AG04449 (cell line): ENCODE measurements at places on chromosomes 2 and 18.

- no peak for DNase-seq
Observed at GRCh38 chr2:218095853-218096252, 26.8 kb downstream of the RUFY4 start.

DNA sequence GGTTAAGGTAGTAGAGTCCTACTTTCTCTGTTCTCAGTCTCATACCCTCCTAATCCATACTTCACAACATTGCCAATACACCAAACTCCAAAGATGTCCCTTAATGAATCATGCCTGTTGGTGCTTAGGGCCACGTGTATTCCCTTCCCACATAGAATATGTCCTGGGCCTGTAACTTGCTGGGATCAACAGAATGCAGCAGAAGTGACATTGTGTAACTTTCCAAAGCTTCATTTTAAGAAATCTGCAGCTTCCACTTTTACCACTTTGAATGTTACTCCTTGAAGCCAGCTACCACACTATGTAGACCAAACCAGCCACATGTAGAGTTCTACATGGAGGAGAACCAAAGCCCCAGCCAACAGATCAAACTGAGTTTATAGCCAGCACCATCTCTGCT, 58.5 kb upstream of the ARHGAP15 start:
- DNase-seq = no peak

- DNase-seq = no peak
Observed at GRCh38 chr2:180695586-180696401, 284.6 kb upstream of the UBE2E3 start.

DNA sequence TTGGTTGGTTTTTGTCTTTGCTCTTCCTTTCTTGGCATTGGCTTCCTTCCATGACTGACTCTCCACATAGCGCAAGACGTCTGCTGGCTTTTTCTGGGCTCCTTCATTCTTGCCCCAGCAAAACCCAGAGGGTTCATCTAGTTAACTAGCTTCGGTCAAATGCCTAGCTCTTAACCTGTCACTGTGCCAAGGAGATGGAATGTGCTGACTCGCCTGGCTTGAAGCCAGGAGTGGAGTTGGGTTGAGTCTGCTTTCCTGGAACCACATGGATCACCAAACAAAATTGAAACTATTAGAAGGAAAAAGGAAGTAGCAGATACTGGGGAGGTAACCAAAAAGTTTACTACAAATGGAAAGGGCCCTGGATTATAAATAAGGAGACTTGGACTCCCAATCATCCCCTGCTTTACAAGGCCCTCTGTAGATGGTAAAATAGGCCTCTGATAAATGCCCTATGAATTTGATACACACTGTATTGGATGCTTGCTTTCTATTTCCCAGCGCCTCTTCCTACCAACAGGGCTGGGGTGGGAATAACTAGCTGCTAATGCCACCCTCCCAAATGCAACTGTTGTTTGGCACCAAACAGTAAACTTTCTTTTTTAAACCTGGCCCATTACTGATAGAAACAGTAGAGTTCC, 11.3 kb downstream of the MALT1 start:
- DNase-seq = no peak

DNA sequence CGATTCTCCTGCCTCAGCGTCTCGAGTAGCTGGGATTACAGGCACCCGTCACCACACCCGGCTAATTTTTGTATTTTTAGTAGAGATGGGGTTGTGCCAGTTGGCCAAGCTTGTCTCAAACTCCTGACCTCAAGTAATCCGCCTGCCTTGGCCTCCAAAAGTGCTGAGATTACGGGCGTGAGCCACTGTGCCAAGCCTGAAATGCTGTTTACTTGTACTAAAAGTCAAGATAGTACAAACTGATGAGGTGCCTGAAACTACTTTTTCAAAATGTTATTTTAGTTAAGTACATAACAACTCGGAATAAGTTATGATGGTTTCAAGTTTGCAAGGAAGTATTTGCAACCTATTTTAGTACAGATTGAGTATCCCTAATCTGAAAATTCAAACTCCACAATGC, 85.7 kb downstream of the CEP192 start:
- no peak for DNase-seq

DNA sequence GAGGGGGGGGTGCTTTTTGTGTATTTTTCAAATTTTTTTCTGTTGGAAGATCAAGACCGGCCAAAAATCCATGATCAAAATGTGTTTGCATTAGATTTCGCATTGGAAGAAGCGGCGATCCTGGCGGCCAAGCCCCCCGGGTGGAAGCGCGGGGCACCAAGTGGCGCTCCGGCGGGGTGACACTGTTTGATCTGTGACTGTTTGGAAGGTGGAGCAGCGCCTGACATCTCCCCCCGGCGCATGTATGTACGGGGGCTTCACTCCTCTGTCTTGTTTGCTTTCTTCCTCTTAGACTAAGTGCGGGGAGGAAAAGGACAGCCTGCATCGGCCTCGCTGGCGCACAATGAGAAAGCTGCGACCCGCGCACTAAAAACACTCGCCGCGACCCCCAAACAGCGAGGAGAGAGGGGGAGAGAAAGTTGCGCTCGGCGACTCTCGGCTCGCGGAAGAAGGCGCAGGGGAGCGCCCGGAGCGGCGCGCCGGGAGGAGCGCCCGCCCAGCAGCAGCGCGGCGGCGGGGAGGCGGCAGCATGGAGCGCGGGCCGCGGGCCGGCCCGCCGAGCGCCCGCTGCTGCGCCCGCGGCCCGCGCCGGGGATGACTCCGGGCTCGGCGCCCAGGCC, 515 bp downstream of the TSHZ1 start:
- DNase-seq = no peak

DNA sequence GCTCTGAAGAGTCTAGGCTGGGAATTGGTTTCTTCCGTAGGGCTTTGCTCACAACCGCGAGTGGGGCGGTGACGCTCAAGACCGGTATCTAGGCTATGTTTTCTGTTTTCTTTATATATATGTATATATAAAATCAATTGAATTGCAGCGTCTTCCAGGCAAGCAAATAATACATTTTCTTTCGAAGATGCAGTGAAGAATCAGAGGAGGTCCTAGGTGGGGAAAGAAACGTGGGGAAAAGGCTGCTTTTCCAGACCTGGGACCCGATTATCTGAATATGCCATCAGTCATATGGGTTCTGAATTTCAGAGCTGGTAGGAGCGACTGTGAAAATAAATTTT, 714 bp upstream of the SCN9A start:
- DNase-seq = no peak

- DNase-seq = no peak
Observed at GRCh38 chr2:214497489-214497888, 86.6 kb downstream of the VWC2L start.

GRCh38 chr2:168184681-168185513, 62.5 kb downstream of the STK39 start:
- no peak for DNase-seq

DNA sequence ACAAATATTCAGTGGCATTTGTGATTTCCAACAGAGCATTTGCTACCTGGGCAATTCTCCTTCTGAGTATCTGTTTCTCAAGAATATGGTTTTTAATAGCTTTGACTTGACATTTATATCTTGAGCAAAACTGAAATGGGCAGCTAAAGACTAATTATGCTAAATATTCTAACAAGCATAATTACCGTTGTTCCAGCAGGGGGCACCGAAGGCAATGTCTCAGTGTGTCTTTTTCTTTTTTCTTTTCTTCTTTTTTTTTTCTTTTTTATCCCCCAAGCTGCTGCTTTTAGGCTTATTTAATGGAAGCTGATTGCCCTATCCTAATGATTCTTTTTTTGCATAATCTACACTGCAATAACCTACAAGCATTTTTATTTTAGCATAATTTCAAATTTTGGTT, 138.9 kb upstream of the NABP1 start:
- no peak for DNase-seq

DNA sequence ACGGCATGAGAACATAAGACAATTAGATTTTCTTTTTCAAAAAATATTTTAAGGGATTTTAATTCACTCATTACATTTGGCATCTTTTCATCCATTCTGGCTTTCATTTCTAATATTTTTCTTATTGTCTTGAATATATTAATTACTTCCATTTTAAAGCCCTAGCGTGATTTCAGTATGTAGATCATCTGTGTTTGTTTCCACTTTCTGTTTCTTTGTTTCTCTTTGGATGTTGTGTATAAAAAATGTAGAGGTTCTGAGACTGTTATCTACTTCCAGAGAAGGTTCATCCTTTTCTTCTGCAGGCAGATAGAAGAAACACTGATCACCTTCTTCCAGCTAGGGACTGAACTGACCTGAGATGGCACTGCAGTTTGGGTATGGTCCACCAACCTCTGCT, 664.4 kb upstream of the SLC39A10 start:
- DNase-seq = no peak

GRCh38 chr18:58470292-58470691, 158.6 kb downstream of the ALPK2 start:
- no peak for DNase-seq
